Glutamatergic neuron (in vitro differentiated cells): ENCODE measurements at places on chromosomes 12 and 14. TPM values are rescaled to one million over a fixed set of nuclear protein-coding genes. Genes with fewer than 3 reads are reported as not detected.

- H3K27ac ChIP-seq: no peak overlapping the region
- H3K27me3 ChIP-seq: peaks cover 2% of the 10 kb centered on the region
- peaks cover 2% of the 10 kb centered on the region for H3K4me1 ChIP-seq
- H3K36me3 ChIP-seq: no peaks in the 10 kb centered on the region
Measured at GRCh38 chr12:26732005-26732908, 100.7 kb downstream of the ITPR2 start.

DNA sequence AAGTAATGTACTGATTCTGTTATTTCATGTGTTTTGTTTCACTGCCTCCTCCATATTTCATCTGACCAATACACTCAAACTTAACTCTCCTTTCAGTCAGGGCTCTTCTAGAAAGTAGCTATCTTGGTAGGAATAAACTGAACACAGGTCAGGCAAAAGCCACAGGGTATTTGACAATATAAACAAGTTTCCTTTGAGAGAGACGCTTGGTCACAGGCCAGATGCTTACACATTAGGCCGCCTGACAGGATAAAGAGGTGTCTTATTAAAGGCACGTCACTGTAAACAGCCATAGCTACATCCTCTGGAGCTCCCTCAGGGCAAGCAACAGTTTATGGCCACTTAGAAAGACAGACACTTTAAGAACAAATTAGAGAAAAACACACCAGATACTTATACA is 607.5 kb downstream of the SLC6A15 start:
- H3K27me3 ChIP-seq: no peaks in the 10 kb centered on the region
- no peak overlapping the region for H3K27ac ChIP-seq
- no peaks in the 10 kb centered on the region for H3K4me1 ChIP-seq
- no peak overlapping the region for H3K4me3 ChIP-seq

GRCh38 chr12:108394196-108394595 is 55.1 kb upstream of the CMKLR1 start:
- H3K27me3 ChIP-seq: peaks cover 2% of the 10 kb centered on the region
- DNase-seq: no peak
- peaks cover 14% of the 10 kb centered on the region for H3K4me1 ChIP-seq
- H3K27ac ChIP-seq: no peak overlapping the region
- no peaks in the 10 kb centered on the region for H3K36me3 ChIP-seq
- H3K4me3 ChIP-seq: no peak overlapping the region

EGLN3 gene
- 1.9 TPM for total RNA-seq

BDKRB1 gene
- not detected for total RNA-seq
